Hindlimb muscle (tissue), 1 donor: ENCODE measurements at places on chromosomes 12 and 14.
A peak's percentile ranks its signal among the peaks of the same experiment; 100 is the strongest.

- no peak for DNase-seq
Measured at GRCh38 chr14:49915085-49915484, 22.2 kb downstream of the ARF6 start.

- peak; percentile 36 for DNase-seq
Measured at GRCh38 chr14:84225268-84225667, 1304.7 kb upstream of the FLRT2 start.

- no peak for DNase-seq
Measured at GRCh38 chr14:76900682-76901081, 74.5 kb downstream of the LRRC74A start.

DNA sequence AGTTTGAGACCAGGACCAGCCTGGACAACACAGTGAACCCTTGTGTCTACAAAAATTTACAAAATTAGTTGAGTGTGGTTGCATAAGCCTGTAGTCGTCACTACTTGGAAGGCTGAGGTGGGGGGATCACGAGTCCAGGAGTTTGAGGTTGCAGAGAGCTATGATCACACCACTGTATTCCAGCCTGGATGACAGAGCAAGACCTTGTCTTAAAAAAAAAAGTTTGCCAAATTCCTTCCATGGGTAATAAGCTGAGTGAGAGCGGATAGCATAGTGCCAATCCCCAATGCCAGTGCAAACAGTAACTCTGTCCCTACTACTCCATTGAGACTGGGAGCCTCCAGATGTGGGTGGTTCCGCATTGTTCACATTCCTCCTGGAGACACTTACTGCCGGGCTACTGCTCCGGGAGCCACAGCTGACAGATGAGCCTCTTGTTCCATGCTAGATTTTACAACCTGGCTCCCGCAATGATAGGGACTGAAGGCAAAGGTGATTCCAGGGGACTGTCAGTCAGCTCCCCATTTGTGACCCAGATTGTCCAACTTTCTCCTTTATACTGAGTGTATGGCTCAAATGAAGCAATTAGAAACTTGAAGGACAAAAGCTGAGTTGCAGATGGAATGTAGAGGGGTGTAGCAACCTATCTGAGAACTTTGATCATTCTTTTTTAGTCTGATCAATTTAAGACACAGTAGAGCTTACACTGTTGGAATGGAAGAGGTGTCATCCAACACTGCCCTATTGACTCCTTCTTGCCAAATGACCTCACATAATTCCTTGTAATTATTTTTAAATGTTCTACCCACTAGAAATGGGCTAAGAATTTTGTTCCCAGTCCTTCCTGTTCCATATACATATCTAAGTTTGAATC lies 13.4 kb upstream of the FRMD6 start:
- DNase-seq = no peak

DNA sequence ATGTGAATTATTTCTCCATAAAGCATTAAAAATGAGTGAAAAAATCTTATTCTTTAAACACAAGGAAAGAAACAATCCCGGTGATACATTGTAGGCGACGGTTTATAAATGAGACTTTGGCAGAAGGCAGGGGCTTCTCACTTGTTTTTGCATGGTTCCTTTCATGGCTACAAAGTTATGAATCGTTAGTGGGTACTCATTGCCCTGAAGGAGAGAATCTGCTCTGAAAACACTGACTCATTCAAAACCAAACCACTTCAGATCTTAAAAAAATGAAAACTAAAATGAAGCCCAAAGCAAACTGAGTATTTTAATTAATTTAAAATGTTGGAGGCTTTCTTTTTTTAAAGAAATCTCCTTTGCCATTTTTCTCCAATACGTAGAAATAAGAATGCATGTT lies 41.4 kb upstream of the AMIGO2 start:
- DNase-seq = no peak

DNA sequence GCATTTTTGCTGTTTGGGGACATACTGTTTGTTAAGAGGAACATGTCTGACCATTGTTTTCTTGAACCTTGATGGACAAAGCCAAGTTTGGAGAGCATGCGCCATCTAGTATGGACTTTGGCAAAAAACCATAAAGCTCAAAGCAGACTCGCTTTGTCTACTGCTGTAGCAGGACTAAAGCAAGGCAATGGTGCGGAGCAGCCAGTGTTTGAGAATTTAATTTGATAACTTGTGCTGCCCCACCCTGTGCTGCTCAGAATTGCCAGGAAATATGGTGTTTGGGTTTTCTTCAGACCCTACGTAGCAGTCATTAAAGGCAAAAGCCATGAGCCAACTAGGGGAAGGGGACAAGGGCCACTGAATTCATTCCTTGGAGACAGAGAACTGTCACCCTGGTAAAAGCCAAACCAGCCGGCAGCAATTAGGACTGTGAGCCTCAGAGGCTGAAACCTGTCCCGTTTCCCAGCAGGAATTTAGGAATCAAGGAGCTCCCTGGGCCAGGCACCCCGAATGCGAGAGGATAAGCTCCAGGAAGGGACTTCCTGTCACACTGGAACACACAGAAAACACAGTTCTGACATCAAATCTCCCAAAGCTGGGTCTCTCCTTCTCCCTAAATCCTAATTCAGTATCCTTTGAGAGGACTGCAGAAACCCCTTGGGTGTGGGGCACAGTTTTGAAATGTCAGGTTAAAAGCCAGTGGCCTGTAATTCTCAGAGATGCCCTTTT lies 1.1 kb downstream of the AVIL start:
- no peak for DNase-seq

DNA sequence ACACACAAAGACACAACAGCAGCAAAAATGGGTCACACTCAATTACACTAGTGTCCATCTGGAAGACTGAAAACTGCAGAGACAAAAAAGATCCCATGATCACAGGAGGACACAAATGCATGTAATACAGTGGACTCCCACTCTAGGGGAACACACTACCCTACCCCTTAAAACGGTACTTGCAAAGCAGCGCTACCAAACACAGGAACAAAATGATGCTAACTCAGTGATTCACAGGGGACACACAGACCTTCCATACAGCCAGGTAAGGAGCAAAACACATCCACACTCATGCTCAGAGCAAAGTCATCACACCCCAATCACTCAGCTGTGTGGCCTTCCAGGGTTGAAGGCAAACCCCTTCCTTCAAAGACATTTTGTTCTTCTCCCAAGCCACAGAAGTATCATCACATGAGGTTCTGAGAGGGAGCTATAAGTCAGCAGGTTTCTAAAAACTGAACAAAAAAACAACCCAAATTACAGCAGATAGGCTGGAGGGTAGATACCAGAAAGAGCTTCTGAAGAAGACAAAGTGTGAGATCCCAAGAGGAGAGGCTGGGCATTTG lies 14.8 kb downstream of the SMUG1 start:
- DNase-seq = no peak

- DNase-seq = no peak
Measured at GRCh38 chr12:47900131-47901062, 4.4 kb downstream of the VDR start.

GRCh38 chr14:24459331-24459730 lies 16.8 kb upstream of the SDR39U1 start:
- no peak for DNase-seq

- DNase-seq = no peak
Measured at GRCh38 chr12:131063413-131063812, 109.7 kb downstream of the ADGRD1 start.

GRCh38 chr12:132788375-132789098 lies 26.9 kb upstream of the ANKLE2 start:
- DNase-seq = no peak

DNA sequence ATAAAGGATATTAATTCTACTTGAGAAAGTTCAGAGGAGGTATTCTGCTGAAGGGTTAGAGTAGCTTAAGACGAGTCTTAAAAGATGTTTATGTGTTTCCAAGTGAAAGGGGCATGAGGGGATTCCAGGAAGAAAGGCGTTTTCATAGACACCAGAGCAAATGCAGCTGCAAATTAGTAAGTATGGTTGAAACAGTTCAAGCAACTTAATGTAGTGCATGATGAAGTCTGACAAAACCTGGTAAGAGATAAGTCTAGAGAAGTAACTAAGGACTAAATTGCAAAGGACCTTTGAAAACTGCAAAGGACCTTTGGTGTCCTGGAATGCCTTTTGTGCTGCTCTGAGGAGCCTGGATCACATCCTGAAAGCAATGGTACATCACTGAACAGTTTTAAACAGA lies 11.5 kb downstream of the LUM start:
- no peak for DNase-seq

- no peak for DNase-seq
Measured at GRCh38 chr14:88879022-88879421, 54.6 kb downstream of the TTC8 start.

DNA sequence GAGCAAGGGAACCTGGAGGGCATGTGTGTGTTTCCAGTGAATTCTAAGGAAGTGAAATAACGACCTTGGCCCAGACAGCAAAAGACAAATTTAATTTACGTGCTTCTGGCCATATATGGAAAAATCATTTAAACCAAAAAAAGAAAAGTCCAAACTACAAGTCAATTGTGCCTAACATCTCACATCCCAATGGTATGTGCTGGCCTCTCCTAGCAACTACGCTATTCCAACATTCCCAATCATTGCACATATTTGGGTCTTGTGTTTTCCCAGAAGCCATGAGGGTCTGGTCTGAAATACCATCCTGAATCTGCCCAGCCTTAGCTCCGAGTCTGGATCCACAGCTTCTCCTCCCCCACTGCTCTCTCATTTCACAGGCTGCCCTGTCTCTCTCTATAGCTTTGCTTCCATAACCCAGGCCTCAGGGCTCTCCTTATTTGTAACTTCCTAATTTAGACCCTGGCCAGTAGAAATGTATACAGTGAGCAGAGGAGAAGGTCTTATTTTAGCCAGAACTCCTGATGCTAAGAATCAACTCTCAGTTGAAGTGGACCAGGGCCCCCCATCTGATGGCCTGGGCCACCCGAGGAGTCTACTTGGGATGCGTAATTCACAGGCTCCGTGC lies 224.6 kb downstream of the ANO2 start:
- no peak for DNase-seq

DNA sequence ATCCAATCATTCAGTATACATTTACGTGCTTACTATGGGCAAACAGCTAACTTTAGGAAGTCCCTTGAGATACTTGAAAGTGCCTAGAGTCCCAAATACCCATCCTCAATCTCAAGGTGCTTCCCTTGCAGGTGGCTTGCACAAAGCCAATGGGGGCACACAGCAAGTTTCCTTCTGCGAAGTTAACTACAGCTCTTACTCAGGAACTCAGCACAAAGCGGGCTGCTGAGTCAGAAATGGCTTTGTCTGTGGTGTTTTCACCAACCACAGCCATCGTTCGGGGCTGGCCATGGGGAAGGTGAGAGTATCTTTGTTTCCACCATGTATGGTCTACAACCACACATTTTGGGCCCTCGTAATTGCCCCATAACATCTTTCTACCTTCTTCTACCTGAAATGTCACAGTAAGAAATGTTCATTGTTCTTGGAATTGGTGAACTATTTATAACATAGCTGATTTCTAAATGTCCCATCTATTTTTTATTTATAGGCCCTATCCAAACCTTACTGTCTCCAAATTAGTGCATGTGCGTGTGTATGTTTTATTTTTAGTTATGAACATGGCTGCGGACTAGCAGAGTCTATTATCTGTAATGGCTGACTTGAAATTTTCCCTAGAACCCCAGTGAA lies 13.9 kb downstream of the MFAP5 start:
- DNase-seq = no peak

DNA sequence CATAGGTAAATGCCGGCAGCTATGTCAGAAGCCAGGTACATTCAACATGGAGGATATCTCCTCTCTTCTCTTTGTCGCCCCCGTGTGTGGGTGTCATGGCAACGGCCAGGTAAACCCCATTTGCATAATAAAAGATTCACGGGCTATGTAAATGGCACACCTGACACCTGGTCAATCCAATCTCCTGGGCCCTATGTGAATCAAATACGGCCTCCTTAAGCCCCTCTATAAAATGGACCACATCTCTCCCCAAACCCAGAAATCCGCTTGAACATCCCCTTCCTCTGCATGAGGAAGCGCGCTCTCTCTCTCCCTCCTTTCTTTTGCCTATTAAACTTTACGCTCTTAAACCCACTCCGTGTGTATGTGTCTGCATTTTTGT lies 363.7 kb downstream of the SOX5 start:
- no peak for DNase-seq
